ENCODE measurements at places on chromosomes 13 and 19. TPM values are rescaled to one million over a fixed set of nuclear protein-coding genes. Genes with fewer than 3 reads are reported as not detected.

The ERICH6B gene
- not detected for total RNA-seq

The ZNF837 gene
- total RNA-seq = 5.0 TPM

The PTGIR gene
- 4.2 TPM for total RNA-seq

The MAP4K1 gene
- total RNA-seq = 326 TPM

GRCh38 chr13:50616101-50616500 is 227.4 kb downstream of the DLEU7 start:
- no peak for DNase-seq

DNA sequence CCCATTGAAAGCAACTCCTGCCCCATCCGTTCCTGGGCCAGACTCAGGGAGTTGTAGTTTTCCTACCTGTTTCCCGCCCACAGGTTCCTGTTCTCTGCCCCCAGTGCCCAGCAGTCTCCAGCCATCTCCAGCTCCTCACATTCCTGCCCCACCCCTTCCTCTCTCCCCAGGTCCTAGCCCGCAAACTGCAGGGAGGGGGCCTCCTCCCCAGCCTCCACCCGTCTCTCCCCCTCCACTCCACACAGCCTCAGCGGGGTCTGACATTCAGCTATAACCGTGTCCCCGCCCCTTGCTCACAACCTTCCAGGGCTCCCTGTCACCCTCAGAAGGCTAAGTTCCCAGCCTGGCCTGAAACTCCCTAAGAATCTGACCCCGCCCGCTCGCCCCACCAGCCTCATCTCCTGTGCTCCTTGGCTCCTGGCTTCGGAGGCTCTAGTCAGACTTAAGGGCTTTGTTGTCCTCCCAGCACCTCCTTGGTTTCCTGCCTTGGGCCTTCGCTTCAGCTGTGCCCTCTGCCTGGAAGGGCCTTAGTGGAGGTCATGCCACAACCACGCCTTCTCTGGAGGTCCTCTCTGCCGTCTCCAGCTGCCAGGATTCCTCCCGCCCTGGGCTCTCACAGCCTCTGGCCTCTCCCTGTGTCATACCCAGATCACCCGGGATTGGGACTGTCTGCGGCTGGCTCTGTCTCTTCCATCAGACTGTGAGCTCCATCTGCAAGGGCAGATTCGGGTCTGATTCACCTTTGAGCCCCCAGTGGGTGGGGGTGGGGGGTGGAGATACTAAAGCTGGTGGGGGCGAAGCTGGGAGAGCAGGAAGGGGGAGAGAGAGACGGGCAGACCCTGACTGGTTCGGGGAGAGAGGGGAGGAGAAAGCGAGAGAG is 5.1 kb upstream of the SPACA6 start:
- no peak for DNase-seq

GRCh38 chr19:35777086-35777841 is 1.9 kb downstream of the ARHGAP33 start:
- no peak for DNase-seq

DNA sequence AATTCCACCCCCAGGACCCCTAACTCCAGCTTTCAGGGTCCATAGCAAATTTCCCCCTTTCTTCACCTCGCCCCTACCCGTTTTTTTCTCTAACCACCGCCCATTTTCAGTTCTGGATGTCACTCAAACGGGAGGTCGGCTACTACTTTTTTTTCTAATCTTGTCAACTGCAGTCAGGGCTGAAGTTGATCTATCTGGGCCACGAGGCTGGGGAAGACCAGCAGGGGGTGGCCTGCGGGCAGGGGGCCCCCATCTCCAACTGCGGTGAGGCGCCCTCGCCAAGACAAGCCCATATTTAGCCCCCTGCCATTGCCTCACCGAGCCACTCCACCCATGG is 748 bp downstream of the LHFPL6 start:
- no peak for DNase-seq

- DNase-seq = no peak
Observed at GRCh38 chr13:32323912-32324311, 8.6 kb downstream of the BRCA2 start.

GRCh38 chr19:46579361-46579879 is 21.7 kb upstream of the CALM3 start:
- no peak for DNase-seq
